ENCODE measurements at places on chromosomes 7 and 10.

- no peak for DNase-seq
Measured at GRCh38 chr7:142855114-142855743, 353 bp downstream of the EPHB6 start.

- DNase-seq, result no peak
Measured at GRCh38 chr7:135672560-135673359, 10.4 kb downstream of the STMP1 start.

DNA sequence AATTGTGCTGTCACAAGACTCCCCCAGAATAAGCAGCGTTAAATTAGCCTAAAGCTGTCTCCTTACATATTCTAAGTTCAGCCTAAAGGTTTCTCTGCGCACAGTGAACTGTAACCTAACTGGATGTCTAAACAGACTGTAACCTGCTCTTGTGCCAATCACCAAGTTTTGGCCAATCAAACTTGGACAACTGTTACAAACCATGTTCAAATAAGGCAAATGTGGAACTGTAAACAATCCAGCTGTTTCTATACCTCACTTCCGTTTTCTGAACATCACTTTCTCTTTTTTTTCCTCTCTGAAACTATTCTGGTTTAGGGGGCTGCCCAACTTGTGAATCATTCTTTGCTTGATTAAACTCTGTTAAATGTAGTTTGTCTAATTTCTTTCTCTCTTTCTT is 252.2 kb upstream of the HABP2 start:
- no peak for DNase-seq

GRCh38 chr10:49131507-49132361 is 2.1 kb downstream of the FAM170B start:
- no peak for DNase-seq

DNA sequence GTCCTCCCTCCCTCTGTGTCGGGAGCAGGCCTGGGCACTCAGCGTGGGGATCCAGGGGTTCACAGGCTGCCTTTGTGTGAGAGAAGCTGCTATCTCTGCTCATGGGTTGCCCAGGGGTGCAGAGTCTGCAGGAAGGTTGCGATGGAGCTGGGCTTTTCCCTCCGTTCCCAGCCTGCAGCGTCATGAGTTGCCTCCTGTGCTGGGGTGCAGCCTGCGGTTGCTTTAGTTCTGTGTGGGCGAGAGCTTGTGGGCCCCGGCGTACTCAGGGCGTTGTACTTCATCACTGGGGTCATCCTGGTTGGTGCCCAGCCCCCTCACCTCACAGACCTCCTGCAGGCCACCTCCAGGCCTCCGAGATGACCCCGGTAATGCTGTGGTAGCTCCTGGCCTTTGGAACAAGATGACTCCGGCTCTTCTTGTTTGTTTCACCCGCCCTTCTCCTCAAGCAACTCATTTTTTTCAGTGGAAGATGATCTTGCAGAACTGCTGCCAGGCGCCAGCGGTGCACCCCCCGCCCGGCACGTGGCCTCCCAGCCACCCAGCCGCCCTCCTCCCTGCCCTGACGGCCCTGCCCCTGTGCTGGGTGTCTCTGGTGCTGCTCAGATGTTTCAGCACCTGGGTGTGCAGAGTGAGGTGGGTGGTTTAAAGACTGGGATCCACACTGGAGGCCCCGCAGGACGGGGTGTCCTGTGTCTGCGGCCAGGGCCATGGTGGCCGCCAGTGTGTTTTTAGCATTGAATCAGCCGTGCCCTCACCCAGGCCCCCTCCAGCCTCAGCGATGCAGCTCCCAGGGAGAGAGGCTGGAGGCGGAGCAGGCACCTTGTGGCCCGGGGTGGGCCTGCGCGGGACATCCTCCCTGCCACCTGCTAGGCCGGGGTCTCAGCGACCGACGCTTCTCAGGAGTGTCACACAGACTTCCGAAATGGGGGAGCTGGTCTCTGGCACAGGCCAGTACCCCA is 7.2 kb downstream of the AP5Z1 start:
- DNase-seq, result no peak

GRCh38 chr10:50604049-50604640 is 19.6 kb downstream of the SGMS1 start:
- DNase-seq, result peak; percentile 35

GRCh38 chr7:151399305-151399601 is 10.6 kb downstream of the WDR86 start:
- no peak for DNase-seq

GRCh38 chr7:45524445-45524844 is 49.7 kb upstream of the ADCY1 start:
- no peak for DNase-seq

DNA sequence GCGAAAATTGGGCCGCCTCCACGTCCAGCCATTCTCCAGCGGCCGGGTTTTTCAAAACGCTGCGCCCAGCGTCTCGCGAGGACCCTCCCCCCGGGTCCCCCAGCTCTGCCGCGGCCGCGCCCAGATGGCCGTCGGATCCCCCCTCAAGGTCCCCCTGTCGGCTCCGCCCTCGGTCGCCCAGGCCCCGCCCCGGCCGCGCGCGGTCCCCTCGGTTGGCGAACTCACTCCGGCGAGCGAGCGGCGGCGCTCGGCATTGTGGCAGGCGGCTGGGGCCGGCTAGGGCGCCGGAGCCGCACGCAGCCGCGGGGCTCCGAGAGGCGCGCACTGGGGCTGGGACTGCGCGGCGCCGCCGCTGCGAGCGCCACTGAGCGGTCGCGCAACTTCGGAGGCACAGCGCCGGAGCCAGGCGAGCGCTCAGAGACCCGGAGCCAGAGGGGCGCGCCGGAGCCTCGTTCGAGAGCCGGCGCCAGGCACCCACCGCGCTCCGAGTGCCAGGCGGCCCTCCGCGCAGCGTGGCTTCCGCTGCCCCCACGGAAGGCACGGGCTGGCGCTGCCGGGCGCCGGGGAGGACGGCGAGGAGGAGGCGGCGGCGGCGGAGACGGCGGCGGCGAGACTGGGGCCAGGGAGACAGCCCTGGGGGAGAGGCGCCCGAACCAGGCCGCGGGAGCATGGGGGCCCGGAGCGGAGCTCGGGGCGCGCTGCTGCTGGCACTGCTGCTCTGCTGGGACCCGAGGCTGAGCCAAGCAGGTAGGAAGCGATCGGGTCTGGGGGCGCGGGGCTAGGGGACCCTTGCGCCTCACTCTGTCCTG is at the start of gene UNC5B:
UNC5B (plus strand) TSS at position 253 of the 809 bp plus-strand sequence; CDS start at position 669, 416 bp downstream.
- peak; percentile 41 for DNase-seq

GRCh38 chr10:128046953-128047290 is 79.3 kb downstream of the MKI67 start:
- DNase-seq, result no peak
